ENCODE measurements at places on chromosomes 12 and 14.

- no peak for DNase-seq
Measured at GRCh38 chr12:52715416-52715815, 12.1 kb upstream of the KRT77 start.

DNA sequence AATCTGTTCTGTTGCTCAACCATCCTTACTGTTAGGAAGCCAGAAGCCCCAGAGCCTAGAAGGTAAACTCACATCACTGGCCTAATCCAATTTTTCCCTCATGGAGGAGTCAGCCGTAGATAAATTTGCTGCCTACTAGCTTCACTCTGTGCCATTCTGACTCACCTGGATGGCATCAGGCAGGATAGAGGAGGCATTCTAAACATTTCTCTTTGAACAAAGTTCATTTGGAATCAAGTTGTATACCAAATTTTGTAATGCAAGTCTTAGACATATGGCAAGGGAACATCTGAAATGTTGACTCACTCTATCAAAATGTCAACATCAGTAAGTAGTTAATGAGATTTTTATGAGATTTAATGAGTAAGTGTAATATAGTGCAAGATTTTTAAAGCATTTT, 13.6 kb upstream of the TBC1D30 start:
- no peak for DNase-seq

DNA sequence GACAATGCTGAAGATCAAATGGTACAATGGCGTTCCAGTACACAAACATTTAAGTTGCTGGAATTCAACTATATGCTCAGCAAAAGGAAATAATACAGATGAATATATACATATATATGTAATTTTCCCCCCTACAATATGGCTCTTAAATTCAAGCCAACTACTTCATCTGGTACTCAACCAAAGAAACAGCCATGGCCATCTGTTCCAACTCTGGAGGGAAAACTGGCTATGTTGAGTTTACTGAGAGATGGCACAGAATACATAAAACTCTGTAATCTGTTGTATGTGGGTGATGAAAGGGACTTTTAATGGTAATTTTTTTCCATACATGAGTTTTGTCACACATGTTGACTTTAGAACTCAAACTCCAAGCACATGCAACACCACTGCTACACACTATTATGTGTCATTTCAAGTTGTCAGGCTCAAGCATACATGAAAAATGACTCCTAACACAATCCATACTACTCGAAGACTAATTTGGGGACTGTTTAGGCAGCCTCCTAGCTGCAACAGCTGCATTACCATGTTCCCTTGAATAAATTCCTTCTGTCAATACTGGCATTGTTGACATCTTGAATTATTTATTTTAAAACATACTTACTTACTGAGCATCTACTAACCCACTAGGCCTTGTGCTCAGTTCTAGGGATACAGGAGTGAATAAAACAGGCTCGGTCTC, 38.2 kb upstream of the MAP3K9 start:
- DNase-seq: no peak

- DNase-seq: no peak
Measured at GRCh38 chr12:2769866-2770533, 24.8 kb upstream of the FKBP4 start.

- no peak for DNase-seq
Measured at GRCh38 chr12:76266797-76267196, 81.4 kb downstream of the BBS10 start.

GRCh38 chr14:63383776-63384367, 65.1 kb upstream of the GPHB5 start:
- peak; percentile 12 for DNase-seq

GRCh38 chr14:104147346-104148125, 9.1 kb downstream of the KIF26A start:
- DNase-seq: no peak

GRCh38 chr14:25007832-25008231, 42.1 kb downstream of the STXBP6 start:
- DNase-seq: no peak

DNA sequence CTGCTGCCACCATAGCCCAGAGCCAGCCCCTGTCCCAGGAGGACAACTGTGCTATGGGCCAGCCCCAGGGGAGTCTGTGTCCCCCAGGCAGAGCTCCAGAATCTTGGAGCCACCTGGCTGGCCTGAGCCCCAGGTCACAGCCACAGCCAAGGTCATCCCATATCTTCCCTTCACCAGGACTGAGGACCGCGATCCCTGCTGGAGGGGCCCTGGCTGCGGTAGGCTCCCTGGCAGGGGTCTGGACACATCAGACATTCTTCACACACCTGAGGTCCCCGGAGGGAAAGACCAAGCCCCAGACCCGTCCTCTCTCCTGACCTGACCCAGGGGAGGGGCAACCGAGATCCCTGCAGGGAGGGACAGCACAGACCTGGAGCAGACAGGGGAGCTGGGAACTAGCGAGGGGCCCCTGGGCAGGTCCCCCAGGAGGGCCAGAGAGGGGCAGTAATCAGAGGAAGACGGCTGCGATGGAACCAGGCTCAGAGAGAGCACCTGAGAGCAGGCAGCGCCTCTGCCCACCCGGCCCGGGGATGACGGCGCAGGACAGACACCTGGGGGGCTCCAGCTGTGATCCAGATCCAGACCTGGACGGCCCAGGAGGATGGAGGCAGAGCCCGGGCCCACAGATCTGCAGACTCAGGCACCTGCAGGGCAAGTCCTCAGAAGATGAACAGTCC, 103.2 kb upstream of the EIF5 start:
- DNase-seq: no peak

GRCh38 chr12:68595241-68595640, 15.5 kb upstream of the RAP1B start:
- no peak for DNase-seq

DNA sequence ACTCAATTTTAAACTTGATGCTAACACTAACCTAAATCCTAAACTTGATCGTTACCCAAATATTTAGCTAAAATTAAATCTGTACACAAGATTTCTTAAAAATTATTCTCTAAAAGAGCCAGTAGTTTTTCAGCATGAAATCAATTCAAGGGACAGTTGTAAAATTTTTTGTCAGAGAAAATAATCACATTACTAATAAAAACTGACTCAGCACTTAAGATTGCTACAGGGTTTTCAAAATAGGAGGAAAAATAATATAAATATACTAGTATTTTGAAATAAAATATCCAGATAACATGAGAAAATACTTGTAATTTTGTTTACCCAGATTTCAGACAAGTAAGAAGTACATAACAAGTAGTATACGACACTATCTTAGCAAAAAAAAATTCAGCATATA, 1268.1 kb upstream of the USP15 start:
- no peak for DNase-seq

- DNase-seq: no peak
Measured at GRCh38 chr12:102534899-102535298, 54.5 kb upstream of the IGF1 start.

- DNase-seq: no peak
Measured at GRCh38 chr12:6532927-6533652, 1.2 kb upstream of the GAPDH start.

DNA sequence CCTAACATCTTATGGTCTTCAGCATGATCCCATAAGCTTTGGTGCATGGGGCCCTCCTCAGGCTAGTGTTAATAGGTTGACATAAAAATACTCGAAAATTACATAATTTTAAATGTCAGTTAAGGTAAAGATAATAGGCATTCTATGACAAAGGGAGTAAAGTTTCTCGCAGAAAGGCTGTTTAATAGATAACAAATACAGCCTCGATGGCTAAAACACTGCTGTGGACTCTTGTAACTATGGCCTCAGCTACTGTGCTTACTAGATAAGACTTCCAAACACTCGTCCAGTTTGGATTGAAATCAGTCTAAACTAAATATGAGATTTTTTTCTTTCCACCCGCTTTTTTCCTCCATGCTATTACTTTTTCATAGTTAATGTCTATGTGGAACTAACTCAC, 23.2 kb upstream of the MGST1 start:
- no peak for DNase-seq

- no peak for DNase-seq
Measured at GRCh38 chr14:76779221-76780057, 18.2 kb downstream of the VASH1 start.

GRCh38 chr14:24837280-24838046, 203.5 kb upstream of the GZMB start:
- no peak for DNase-seq

DNA sequence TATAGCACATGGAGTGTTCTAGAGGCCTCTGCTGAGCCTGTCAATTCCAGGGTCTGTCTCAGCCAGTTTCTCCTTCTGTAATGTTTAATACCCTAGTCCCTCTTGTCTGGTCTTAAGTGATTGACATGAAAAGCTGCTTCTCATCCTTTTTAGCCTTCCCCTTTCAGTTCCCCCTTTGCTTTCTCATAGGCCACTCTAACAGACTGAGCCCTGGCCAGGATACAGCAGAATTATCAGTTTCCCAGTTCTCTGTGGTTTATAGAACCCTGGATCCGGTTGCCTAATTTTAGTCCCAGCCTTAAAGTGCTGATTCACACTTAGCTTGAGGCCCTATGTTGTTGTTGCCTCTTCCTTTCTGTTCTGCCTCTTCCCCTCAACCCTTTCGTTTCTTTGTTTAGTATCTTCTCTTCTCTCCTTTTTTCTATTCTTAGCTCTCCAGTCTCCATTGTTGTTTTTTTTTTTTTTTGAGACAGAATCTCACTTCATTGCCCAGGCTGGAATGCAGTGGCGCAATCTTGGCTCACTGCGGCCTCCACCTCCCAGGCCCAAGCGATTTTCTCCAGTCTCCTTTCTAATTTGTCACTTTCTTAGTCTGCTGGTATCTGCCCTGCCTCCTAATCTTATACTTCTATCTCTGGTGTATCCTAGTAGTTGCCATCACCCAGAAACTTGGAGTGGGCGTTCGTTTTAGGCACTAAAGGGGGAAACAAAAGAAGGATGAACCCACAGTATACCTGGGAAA, 2.9 kb upstream of the BIN2 start:
- peak; percentile 34 for DNase-seq

DNA sequence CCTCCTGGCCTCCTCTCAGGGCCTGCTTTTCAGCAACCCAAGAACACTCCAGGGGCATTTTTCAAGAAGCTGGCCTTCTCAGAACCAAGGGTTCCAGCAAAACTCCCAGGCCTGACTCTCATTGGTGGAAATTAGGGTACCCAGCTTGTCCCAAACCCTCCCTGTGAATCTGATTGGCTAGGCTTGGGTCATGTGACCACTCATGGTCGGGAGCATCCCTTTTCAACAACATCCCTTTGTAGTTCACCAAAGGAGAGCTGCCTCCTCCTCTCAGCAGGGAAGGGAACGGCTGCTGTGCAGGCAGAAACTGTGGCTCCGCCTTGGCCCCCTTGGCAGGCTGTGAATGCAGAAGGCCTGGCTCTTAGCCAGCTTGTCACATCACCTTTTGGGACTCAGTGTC, 94.5 kb downstream of the AACS start:
- no peak for DNase-seq

DNA sequence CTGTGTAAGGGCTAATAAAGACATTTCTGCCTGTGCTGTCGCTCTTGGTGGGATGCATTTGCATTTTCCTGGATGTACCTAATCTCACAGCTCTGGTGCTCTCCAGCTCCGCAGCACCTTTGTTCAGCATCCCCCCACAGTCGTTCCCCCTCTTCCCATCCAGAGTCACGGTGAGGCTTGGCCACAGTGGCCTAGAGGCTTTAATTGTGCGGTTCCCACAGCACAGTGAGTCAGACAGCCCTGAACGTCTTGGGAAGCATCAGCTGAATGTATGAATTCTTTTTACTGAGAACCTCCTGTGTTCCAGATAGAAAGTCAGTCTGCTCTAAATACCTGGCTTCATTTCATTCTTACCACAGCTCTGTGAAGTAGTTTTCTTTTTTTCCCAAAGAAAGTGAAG, 28.7 kb downstream of the MLXIP start:
- no peak for DNase-seq

DNA sequence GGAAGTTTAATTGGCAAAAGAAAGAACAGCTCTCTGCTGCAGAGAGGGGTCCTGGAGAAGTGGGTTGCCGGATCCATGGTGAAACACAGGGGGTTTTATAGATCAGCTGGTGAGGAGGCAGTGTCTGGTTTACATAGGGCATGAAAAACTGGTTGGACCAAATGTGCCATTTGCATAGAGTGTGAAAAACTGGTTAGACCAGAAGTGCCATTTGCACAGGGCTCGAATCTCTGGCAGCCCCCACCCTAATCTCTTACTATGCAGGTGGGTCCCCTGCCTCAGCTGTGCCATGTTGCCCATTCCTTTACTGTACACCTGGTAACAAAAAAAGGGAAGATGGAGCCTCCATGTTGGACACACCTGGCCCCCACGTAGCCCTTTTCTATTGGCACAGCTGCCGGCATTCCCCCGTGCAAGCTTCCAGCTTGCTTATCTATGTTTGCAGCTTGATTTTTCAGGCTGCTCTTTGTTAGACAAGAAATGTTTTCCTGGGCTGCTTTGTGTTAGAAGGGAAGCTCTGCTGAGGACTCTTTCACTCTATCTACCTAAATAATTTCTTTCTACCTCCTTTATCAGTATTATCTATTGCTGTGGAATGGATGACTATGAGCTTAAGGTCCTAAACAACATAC, 61.1 kb upstream of the TMEM132D start:
- no peak for DNase-seq

DNA sequence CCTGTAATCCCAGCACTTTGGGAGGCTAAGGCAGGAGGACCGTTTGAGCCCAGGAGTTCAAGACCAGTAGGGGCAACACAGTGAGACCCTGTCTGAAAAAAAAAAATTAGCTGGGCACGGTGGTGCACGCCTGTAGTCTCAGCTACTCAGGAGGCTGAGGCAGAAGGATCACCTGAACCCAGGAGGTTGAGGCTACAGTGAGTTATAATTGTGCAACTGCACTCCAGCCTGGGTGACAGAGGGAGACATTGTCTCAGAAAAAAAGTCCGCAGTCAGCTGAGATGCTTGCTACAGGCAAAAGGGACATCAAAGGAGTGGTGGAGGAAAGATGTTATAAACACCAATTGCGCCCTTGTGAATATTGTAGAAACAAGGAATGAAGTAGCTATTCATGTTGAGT, 77.8 kb downstream of the NDUFA12 start:
- no peak for DNase-seq

DNA sequence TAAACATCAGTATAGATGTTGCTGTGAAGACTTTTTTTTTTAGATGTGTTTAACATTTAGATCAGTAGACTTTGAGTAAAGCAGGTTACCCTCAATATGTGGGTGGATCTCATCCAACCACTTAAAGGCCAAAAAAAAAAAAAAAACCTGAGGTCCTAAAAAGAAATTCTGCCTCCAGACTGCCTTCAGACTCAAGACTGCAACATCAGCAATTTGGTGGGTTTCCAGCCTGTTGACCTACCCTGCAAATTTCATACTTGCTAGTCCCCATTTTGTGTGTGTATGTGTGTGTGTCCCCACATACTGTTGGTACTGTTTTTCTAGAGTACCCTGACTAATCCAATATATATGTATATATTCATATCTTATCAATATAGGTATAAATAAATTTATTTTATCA, 55.6 kb downstream of the OSBPL8 start:
- no peak for DNase-seq

DNA sequence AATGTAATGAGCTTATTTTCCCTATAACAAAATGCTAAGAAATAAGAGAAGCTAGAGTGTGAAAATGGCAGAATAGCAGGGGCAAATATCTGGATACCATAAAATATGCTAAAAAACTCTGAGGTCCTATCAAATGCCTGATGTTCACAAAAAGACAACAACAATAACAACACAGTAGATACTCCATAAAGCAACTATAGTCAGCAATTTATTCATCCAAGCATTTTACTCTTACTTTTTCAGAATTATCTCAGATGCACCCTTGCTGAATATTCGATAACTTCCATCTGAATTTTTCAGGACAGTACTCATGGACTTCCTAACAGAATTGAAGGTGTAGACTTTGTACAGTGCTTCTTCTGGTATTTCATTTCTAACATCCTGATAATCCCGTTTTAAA, 88.9 kb downstream of the ATP2B1 start:
- no peak for DNase-seq

GRCh38 chr14:55874785-55875184, 243.4 kb upstream of the PELI2 start:
- DNase-seq: no peak

Measured in CD4-positive, alpha-beta T cell treated with Interleukin-15 for 4 hours (primary cell).